ENCODE measurements at places on chromosomes 16 and 17.

- no peak for DNase-seq
These were observed 4.0 kb downstream of the KRT40 start for GRCh38 chr17:40980117-40980516.

- DNase-seq, result peak; percentile 14
These were observed 37.6 kb downstream of the ARHGAP27 start for GRCh38 chr17:45394913-45395568.

- no peak for DNase-seq
These were observed 284.6 kb upstream of the CDH5 start for GRCh38 chr16:66081775-66082366.

GRCh38 chr16:65034915-65035314 is 86.9 kb downstream of the CDH11 start:
- DNase-seq, result no peak

- DNase-seq, result no peak
These were observed 612 bp downstream of the CISD3 start for GRCh38 chr17:38730526-38731379.

GRCh38 chr16:29665294-29666077 is 2.4 kb downstream of the SPN start:
- DNase-seq, result no peak

DNA sequence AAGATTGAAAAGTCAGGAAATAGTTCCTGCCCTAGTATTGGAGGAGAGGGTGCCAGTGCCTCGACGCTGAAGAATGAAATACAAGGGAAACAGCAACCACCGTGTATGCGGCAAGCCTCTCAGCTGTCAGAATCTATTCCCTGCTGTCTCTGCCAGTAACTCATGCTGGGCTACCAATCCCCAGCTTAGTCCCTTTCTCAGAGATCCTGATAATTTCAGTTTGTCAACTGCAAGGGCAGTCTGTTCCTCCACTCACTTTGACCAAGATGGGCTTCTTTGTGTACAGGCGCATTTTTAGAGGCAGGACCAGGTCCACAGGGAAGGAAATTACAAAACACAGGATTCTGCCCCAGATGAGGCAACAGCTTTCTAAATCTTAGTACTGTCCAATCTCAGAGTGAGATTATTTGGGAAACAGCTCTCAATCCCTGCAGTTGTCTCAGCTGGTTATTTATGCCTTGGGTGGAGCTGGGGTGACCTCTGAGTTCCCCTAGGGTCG is 1.3 kb downstream of the NQO1 start:
- DNase-seq, result no peak

GRCh38 chr16:19136549-19137196 is 22.9 kb downstream of the ITPRIPL2 start:
- no peak for DNase-seq

All from T follicular helper cell (primary cell).